ENCODE measurements at places on chromosomes 16 and 17. TPM values are rescaled to one million over a fixed set of nuclear protein-coding genes. Genes with fewer than 3 reads are reported as not detected.

The FADS6 gene
- not detected for total RNA-seq

The PRAC1 gene
- not detected for total RNA-seq

DNA sequence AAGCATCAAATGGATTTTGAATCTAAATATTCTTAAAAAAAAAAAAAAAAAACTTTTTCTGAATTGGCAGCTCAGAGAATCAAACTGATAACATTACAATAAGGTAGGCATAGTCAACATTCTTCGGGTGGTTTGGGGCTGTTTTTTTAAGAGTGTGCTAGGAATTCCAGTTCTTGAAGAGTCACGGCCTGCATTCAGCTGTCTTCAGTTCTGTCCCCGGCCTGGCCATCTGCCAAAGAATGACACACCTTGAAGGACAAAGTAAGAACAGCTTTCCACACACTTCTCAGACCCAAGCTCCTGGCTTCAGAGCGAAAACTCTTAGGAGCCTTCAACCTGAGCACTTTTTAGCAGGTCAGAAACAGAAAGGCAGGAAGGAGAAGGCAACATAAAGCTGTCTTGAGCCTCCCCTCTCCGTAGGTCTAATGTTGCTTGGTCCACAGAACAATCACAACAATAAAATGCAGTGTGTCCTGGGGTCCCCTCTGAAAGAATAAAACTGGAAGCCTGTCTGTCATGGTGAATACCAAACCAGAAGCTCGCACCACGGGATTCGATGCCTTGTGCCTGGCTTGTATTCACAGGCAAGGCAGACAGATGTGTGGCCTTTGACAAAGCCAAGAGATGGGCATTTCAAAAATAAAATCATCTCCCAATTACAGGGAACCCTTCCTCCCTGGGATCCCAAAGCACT, 524.4 kb upstream of the ZFHX3 start:
- H3K27ac ChIP-seq = no peak overlapping the region
- no peaks in the 10 kb centered on the region for H3K36me3 ChIP-seq
- H3K4me3 ChIP-seq = no peak overlapping the region
- H3K27me3 ChIP-seq = no peaks in the 10 kb centered on the region

GRCh38 chr17:61524319-61524718, 66.7 kb downstream of the NACA2 start:
- no peak overlapping the region for H3K4me3 ChIP-seq
- H3K36me3 ChIP-seq = no peaks in the 10 kb centered on the region
- H3K27me3 ChIP-seq = no peaks in the 10 kb centered on the region
- DNase-seq = no peak
- no peak overlapping the region for H3K27ac ChIP-seq

The SP6 gene
- 0.22 TPM for total RNA-seq

The CCL8 gene
- total RNA-seq = not detected

DNA sequence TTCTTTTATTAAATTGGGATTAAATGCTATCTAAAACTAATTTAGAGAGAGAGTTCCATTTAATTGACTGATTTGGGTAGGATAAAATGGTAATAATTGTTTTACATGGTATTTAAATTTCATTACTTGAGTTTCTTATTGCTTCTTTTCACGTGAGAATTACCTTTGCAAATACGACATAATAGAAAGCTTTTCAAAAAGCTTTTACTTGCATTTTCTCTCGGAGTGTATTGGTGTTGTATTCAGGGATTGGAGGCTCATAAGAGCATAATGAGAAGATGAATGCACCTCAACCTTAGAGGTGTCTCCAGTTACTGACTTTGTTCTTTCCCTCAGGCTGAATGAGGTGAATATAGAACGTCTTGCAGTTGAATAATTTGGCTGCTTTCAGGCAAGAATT, 67.4 kb upstream of the CPHXL start:
- no peaks in the 10 kb centered on the region for H3K27me3 ChIP-seq
- H3K4me1 ChIP-seq = no peaks in the 10 kb centered on the region
- H3K36me3 ChIP-seq = no peaks in the 10 kb centered on the region
- no peak for DNase-seq
- no peak overlapping the region for H3K27ac ChIP-seq
- no peak overlapping the region for H3K4me3 ChIP-seq

DNA sequence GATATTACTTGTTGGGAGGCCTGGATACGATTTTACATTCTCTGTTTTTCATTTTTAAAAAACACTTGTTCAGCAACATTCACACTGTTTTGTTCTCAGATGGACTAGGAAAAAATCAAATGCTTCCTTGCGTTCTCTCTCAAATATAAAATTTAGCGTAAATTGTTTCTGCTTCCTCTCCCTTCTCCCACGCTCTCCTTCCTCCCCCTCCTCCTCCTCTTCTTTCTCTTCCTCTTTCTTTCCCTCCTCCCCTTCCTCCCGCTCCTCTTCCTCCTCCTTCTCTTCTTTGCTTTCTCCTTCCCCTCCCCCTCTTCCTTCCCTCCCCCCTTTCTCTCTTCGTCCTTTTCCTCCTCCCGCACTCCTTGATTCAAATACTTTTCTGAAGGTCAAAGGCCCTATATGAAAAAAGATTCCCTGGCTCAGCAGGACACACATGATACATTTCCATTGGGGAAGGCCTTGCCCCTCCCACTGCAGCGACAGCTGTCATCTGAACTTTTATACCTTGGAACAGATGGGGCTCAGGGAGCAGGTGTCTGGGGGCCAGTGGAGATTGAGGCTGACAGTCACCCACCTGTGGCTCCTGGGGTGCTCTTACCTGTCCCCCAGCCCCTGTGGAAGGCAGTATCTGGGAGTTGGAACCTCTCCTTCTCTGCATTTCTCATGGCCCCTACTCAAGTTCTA, 99.4 kb upstream of the SDK2 start:
- no peak for DNase-seq
- H3K36me3 ChIP-seq = no peaks in the 10 kb centered on the region
- H3K4me3 ChIP-seq = no peak overlapping the region
- no peaks in the 10 kb centered on the region for H3K4me1 ChIP-seq

The APOBR gene
- total RNA-seq = 18.0 TPM

DNA sequence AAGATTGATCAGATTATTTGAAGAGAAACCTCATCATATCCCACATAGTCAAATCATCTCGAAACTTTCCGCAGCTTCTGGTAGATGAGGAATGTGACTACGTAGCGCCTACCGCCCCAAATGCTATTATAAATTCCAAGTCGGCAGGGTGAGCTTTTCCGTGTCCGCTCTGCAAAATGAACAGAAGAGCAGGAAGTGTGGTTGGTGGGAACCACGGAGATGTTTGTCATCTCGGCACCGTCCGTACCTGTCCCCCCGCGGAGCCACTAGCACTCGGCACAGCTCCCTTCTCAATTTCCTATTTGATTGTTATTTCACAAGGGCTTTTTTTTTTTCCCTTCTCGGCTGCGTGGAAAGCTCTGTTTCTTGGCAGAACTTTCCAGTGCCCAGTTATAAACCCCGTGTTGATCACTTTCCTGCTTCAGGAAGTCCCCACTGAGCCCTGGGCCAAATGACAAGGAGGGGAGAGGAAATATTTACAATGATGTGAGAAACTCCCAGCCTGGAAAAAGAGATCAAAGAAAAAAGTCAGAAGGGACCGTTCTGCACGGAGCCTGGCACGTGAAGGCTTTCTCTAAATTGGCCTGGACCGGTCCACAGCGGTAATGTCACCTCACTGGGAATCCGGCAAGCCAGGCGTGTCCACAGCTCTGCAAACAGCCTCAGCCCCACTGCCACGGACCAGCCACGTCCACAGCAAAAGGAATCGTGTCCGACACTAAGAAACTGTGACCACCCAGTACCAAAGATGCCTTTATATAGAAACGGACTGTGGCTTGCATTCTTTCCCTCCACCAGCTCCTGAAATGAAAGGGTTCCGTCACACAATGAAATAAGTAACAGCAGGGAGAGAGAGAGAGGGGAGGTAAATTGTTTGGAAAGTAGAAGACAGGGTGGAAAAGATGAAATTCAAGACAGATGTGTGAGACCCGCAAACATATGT, 65.0 kb downstream of the MRM3 start:
- no peak overlapping the region for H3K4me3 ChIP-seq
- H3K36me3 ChIP-seq = no peaks in the 10 kb centered on the region
- no peak overlapping the region for H3K27ac ChIP-seq
- H3K27me3 ChIP-seq = no peaks in the 10 kb centered on the region

- no peaks in the 10 kb centered on the region for H3K4me1 ChIP-seq
- no peak overlapping the region for H3K27ac ChIP-seq
- H3K27me3 ChIP-seq = no peaks in the 10 kb centered on the region
- H3K4me3 ChIP-seq = no peak overlapping the region
Measured at GRCh38 chr16:1065469-1066128, 6.9 kb upstream of the SSTR5 start.

Measured in naive thymus-derived CD4-positive, alpha-beta T cell (primary cell).